GF-D8 (cell line): ENCODE measurements at places on chromosomes 7 and 10.

GRCh38 chr10:2856598-2856997 lies 210.8 kb upstream of the PFKP start:
- no peak for DNase-seq

DNA sequence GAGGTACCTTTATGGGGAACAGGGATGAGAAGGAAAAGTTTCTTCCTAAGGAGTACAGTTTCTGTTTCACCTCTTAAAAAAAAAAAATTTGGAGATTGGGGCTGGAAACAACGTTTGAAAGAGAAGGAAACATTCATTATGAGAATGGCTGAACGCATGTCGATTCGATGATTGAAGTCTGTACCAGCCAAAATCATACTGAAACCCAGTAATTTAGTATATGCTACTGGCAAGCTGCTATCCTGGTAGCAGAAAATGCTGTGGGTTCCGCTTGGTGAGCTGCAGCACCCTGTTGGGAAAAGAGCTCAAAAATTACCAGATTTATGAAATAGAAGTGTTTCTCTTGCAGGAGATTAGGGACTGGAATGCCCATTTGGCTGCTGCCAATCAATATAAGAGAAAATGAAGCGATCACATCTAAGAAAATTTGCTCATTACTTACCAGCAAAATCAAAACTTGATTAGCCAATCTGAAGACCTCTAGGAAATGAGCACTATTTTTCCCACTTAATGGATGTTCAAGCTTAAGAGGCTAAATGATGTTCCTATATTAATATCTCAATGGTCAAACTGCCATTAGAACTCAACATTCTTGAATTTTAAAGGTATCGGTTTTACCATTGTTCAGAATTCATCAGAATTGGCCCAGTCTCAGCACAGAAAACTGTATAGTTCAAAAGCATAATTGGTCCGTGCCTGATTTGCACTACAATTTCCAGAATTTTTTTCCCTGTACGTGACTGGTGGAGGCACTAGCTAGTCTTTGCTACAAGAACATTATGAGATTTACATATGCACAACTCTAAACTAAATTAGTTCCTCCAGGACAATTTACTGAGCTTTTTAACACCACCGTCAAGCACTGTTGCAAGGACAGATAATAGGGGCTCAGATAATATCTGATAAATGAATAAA lies 1.2 kb upstream of the ITGB1 start:
- DNase-seq: no peak

- no peak for DNase-seq
Measured at GRCh38 chr7:46003896-46004875, 83.1 kb upstream of the IGFBP3 start.

- DNase-seq: no peak
Measured at GRCh38 chr7:141534757-141535737, 16.2 kb upstream of the AGK start.

DNA sequence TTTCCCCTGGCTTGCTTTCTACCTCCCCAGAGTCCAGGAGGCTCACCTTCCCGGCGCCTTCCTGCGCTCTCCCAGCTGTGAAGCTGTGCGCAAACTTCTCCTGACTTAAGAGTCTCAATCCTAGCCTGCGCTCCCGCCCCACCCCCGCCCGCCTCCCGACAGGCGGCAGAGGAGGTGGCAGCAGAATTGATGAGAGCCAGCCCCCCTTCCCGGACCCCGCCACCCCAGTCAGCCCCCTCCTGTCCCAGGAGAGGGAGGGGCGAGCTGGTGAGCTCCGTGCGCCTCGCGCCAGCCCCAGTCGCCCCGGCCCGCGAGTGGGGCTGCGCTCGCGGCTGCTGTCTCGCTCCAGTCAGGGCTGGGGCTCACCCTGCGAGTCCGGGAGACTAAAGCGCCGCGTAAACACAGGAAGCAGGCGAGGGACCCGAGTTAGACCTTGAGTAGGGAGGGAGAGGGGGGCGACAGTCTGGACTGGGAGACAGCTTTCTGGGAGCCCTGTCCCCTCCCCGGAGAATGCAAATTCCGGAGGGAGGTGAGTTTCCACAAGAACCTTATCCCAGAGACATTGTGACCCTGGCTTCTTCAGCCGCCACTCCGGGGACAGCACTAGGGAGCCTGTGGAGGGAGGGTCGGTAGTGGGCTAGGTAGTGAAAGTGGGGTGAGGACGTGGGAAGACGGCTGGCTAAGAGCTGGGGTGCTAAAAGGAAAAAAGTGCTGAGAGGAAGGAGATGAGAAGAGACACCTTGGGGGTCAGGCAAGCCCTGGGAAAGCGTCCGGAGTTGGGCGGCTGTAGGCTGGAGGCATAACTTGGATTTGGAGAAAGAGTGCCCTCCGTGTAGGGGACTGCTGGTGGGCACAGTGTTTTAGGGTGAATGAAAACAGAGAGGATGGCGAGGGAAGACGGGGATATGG lies at the start of gene CALCR:
CALCR (minus strand) TSS at position 79 of the 909 bp plus-strand sequence. CDS start 87,743 bp downstream, outside the sequence.
- no peak for DNase-seq
